HuH-7 (cell line): ENCODE measurements at places on chromosomes 2 and 18.

DNA sequence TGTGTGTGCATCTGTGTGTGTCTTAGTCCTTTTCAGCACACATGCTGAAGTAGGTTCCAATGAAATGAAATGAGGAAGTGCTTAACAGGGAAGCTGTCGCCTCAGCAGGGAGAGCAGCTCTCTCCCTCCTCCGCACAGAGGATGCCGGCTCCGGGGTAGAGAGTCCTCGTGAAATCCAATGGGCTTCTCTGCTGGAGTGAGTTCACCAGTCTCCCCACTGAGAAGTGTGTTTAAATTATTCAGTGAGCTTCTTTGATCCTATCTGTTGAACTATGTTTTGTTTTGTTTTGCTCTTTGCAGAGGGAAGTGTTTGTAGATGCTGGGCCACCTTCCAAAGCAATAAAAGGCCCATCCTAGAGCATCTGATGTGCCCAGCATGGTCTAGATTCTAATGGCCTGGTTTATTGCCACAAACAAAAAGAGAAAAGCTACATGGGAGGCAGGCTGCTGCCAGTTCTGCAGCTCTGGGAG is 6.7 kb downstream of the PPP1R7 start:
- DNase-seq: no peak

GRCh38 chr2:31945572-31945935 is 65.3 kb downstream of the MEMO1 start:
- DNase-seq: no peak

- no peak for DNase-seq
Measured at GRCh38 chr2:74865770-74866674, 32.1 kb downstream of the HK2 start.

- peak; percentile 39 for DNase-seq
Measured at GRCh38 chr2:113703386-113704299, 52.8 kb downstream of the SLC35F5 start.

DNA sequence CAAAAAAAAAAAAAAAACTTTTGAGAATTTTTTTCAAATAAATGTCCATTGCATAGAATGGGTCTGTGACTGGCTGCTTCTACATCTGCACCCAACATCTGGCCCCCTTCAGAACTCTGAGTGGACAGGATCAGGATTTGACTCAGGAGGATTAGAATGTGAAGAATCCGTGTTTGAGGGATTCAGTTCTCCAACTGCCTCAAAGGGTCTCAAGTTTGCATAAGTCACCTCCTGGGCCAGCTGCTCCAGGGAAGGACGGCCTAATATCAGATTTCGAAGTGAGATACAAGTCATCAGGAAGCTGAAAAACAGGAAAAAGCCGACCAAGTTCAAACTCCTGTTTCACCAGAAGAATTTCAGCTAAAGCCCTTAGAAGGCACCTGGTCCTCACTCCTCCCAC is 10.9 kb downstream of the MAT2A start:
- DNase-seq: no peak

DNA sequence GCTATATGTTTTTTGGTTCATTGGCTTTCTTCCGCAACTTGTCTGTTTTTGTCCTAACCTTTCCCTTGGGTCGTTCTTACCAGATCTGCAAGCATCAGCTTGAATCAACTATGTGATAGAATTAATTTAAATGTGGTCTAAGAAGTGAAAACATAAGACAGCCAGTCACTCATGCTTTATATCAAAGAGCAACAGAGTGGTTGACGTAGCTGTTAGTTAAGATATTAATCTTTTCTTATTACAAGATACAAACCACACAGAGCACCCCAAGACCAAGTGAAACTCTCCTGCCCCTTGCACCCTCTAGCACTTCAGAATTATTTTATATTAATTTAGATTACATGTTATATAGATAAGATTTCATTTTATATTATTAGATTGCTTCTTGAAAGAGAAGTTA is 15.2 kb downstream of the IL18RAP start:
- no peak for DNase-seq

- no peak for DNase-seq
Measured at GRCh38 chr2:100141906-100142305, 484 bp downstream of the AFF3 start.

DNA sequence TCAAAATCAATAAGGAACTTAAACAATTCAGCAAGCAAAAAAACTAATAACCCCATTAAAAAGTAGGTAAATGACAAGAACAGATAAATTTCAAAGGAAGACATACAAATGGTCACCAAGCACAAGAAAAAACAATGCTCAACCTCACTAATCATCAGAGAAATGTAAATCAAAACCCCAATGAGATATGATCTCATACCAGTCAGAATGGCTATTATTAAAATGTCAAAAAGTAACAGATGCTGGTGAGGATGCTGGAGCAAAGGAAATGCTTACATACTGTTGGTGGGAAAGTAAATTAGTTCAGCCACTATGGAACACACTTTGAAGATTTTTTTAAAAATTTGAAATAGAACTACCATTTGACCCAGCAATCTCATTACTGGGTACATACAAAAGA is 538.0 kb downstream of the TMX3 start:
- DNase-seq: no peak

- DNase-seq: no peak
Measured at GRCh38 chr2:946073-946948, 4.3 kb upstream of the SNTG2 start.

DNA sequence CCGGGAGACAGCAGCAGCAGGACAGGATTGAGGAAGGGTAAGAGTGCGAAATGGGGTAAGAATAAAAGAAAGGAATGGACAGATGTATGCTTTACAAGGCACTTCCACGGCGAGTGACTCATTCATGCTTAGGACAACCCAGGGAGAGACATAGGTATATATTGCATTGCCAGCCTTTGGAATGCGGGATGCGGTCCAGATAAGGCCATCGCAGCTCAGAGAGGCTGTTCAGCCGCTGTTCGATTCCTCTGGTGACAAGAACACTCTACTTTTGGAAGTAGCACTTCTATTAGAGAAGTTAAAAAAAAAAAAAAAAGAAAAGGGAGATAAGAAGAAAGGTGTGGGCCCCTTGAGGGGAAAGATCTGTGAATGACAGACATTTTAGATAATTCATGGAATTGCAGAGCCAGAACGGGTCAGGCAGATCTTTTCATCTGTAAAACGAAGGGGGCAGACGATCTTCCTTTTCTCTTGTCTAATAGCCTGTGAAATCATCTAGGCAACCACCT is 819 bp upstream of the NCOA1 start:
- DNase-seq: peak; percentile 20

GRCh38 chr2:174611854-174612253 is 14.2 kb upstream of the WIPF1 start:
- no peak for DNase-seq

- DNase-seq: no peak
Measured at GRCh38 chr2:33205693-33206434, 259.1 kb downstream of the LTBP1 start.

GRCh38 chr18:50061876-50062517 is 132.9 kb downstream of the MYO5B start:
- no peak for DNase-seq

DNA sequence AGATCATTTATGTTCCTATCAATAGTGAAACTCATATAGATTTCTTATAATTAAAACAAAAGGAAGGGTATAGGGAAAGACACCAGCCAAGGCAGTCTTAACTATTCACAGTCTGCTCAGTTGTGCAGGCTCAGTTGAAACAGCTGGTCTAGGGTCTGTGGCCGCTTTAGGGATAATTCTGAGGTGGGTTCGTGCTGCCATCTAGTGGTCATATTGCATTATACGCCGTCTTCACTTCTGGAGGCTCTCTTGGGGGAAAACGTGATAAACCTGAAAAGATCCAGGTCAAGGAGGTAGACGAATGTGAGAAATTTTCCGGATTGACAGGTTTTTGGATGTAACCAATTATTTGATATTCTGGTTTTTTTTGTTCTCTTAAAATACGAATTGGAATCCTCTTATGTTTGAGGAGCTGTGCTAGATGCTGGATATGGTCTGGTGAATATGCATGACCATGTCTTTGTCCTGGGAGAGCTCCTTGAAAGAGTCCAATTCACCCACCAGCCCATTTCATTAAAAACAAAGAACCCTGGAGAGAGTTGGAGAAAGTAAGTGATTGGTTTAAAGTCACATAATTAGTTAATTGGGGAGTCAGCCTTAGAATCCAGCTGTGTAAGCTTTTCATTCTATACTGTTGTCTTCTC is 492.4 kb downstream of the PLCL1 start:
- DNase-seq: peak; percentile 37

DNA sequence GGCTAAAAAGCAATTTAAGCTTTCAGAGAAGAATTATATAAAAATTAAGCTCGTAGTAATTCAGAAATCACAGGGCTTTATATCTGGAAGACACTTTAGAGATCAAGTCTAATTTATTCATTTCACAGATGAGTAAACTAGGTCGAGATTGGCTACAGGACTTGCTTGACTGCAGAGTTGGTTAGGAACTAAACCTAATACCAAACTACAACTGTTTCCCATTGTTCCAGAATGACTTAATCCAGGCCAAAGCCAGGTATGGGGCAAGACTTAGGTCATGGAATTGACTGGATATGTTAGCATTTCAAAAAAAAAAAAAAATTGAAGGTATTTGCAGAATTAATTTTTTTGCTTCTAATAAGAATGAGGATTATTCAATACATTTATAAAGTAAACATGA is 146.1 kb downstream of the RIT2 start:
- no peak for DNase-seq
